Fibroblast of villous mesenchyme (primary cell): ENCODE measurements at places on chromosomes 3 and 15. TPM values are rescaled to one million over a fixed set of nuclear protein-coding genes. Genes with fewer than 3 reads are reported as not detected.

- peak; percentile 54 for DNase-seq
Measured at GRCh38 chr15:45442507-45443135, 64.3 kb upstream of the GATM start.

The CNTN3 gene
- 1.6 and 6.5 TPM in 2 replicates for total RNA-seq

- no peak for DNase-seq
Measured at GRCh38 chr3:127008236-127008635, 25.3 kb downstream of the PLXNA1 start.

GRCh38 chr3:101391413-101391950, 71.1 kb upstream of the IMPG2 start:
- DNase-seq: no peak

GRCh38 chr3:150158943-150159625, 188.4 kb upstream of the PFN2 start:
- DNase-seq: no peak

- DNase-seq: no peak
Measured at GRCh38 chr3:46021516-46021915, 5.8 kb downstream of the XCR1 start.

- no peak for DNase-seq
Measured at GRCh38 chr15:65937054-65937453, 67.8 kb downstream of the RAB11A start.

DNA sequence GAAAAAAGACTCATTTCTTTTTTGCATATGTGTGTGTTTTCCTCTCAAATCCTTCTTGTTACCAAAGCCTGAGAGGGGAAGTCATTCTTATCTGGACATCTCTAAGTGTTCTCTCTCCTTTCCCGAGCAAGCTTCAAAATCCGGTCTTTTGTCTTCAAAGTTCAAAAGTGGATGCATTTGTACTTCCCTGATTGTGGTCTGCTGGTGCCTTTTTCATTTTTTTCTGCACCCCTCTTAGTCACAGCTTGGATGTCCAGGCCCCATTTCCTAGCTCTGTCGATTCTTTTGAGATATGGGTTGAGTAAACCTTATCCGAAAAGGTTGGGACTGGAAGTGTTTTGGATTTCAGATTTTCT, 34.8 kb downstream of the EHD4 start:
- no peak for DNase-seq

- no peak for DNase-seq
Measured at GRCh38 chr15:70418943-70419342, 321.2 kb upstream of the TLE3 start.

DNA sequence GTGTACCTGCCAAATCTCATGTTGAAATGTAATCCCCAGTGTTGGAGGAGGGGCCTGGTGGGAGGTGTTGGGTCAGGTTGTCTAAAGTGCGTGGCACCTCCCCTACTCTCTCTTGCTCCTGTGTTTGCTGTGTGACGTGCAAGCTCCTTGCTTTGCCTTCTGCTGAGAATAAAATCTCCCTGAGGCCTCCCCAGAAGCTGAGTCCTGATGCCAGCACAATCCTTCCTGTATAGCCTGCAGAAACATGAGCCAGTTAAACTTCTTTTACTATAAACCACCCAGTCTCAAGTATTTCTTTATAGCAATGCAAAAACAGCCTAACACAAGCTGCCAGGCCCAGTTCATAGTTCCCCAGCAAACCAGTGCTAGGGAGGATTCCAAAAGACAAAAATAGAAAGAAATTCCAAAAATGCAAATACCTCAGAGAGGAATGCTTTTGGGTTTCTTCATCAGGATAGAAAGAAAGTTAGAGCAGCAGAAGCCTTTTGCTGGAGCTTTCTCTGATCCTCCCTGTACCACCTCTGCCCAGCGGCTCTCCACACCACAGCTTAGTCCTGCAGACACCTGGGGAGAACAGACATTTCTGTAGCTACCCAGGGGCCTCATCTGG, 25.9 kb upstream of the CDV3 start:
- DNase-seq: peak; percentile 76

DNA sequence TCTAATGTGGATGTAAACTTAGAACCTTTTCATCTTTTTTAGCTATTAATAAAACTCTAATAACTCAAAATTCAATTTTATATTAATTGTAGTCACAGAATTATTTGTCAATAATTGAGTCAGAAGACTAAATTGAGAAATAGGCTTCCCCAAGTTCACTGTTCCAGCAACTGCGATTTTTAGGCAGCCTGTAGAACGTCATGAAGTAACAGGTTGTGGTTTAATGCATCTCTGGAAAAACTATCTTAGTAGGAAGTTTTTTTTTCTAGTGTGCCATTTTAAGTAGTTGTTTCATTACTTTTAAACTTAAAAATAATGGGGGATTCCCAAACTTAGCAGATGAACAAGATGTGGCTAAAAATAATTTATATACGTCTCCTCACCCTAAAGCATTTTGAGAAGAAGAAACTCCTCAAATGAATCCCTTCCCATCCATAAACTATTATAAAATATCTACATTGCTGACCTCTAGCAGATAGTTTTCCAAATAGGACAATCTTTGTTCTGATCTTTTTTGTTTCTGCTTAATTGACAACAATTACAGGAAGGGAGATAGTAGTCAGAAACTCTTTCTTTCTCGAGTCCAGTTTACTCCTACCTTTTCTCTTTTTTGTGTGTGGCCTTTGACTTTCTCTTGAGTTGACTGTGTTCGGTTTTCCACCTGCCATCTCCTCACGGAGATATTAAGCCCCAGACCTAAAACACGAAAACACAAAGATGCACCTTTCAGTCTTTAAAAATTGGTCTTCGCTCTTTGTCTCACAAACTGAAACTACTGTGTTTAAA, 43.1 kb downstream of the LRCH3 start:
- DNase-seq: no peak
